Stimulated activated CD4-positive, alpha-beta T cell treated with anti-CD3 and anti-CD28 coated beads, Interleukin-1b, Interleukin-23, amount 100 ng/mL, for 4 hours (primary cell): ENCODE measurements at places on chromosomes 1 and 21.

DNA sequence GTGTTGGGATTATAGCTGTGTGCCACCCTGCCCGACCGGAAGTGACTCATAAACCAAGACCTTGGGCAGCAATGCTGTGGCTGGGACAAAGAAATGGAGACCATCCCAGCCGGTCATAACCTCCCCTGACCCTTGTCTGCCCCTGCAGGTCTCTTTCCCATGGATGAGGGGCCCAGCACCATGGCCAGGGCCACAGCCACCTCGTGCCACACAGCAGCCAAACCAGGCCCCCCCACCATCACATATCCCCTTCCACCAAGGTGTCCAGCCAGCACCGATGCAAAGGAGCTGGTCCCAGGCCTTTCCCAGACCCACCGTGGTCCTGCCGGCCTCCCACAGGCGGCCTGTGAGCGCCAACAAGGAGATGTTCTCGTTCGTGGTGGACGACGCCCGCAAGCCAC is 42.2 kb downstream of the FHAD1 start:
- DNase-seq = no peak

DNA sequence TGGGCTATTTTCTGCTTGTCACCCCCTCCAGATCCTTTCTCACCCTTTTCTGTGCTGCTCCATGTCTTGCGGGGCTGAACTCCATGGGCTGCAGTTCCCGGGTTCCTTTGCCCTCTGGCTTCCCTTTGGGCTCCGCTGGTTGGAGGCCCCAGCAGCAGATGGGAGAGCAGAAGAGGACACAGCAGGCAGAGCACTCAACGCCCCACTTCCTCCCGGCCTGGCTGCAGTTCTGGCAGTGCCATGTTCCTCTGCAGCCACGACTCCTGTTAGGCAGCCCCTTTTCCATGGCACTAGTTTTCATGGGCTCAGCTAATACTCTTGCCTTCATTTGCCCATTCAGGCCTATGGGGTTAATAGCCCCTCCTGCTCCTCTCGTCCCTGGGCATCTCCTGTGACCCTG is 127.1 kb downstream of the TENT5C start:
- no peak for DNase-seq

DNA sequence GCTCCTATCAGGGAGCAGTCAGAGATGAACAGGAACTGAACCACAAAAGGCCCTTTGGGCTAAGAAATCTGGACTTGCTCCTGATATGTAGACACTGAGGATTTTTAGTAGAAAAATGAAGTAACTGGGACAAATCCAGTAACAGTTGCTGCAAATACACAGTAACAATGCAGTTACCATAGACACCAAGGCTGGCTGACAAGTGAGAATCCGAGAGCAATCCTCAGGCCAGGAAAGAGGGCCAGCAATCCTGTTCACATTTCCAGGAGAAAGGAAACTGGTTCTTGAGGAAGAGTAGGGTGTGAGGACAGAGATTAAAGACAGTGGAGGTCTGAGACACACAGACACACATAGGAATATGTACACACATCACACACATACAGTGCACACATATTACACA is 9.3 kb upstream of the LORICRIN start:
- no peak for DNase-seq

- no peak for DNase-seq
These were observed 45.5 kb downstream of the TP73 start for GRCh38 chr1:3697810-3698209.
